ENCODE measurements at places on chromosomes 11 and 22.

- DNase-seq: peak; percentile 82
Measured at GRCh38 chr11:113048820-113049768, 87.9 kb downstream of the NCAM1 start.

GRCh38 chr11:73059915-73060314, 82.2 kb downstream of the FCHSD2 start:
- DNase-seq: no peak

- peak; percentile 33 for DNase-seq
Measured at GRCh38 chr11:116605543-116606459, 167.0 kb downstream of the BUD13 start.

DNA sequence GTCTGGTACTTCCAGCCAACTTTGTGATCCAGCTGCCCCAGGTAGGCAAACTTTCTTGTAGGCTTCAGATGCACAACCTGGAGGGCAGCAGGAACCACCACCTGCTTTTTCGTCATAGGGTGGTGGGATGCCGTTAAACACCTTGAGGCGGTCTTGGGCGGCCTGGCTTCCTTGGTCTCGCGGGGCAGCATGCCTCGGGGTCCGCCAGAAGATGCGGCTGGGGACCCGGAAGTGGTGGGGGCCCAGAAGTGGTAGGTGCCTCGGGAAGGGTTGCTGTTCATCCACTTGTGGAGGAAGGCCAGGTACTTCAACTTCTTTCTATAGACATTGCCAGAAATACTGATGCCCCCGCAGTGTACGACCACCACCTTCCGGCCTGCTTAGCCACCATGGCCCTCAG, 13.3 kb downstream of the DUSP18 start:
- no peak for DNase-seq

GRCh38 chr11:31414338-31414737, 44.7 kb downstream of the DNAJC24 start:
- DNase-seq: no peak

GRCh38 chr11:1639102-1639620, 9.6 kb downstream of the KRTAP5-5 start:
- no peak for DNase-seq

DNA sequence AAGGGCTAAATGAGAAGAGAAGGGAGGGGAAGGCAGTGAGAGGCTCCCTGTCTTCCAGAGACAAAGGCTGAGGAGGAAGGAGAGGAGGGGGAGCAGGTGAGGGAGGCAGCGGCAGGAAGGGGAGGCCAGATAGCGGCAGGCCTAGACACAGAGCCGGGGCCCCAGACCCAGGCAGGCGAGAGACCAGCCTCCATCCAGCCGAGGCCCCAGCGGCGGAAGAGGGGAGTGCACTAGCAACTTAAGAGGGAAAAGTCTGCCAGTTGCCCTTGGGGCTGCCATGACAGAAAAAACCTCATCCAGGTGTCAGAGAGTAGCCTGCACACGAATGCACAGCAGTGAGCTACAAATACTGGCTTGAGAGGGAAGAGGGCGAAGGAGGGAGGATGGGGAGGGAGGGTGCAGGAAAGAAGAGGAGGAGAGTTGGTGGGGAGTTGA, 46.7 kb downstream of the IGLL1 start:
- DNase-seq: no peak

GRCh38 chr11:134266841-134267251, 9.3 kb upstream of the GLB1L3 start:
- DNase-seq: no peak

GRCh38 chr11:76939219-76939631, 78.5 kb downstream of the ACER3 start:
- DNase-seq: no peak

DNA sequence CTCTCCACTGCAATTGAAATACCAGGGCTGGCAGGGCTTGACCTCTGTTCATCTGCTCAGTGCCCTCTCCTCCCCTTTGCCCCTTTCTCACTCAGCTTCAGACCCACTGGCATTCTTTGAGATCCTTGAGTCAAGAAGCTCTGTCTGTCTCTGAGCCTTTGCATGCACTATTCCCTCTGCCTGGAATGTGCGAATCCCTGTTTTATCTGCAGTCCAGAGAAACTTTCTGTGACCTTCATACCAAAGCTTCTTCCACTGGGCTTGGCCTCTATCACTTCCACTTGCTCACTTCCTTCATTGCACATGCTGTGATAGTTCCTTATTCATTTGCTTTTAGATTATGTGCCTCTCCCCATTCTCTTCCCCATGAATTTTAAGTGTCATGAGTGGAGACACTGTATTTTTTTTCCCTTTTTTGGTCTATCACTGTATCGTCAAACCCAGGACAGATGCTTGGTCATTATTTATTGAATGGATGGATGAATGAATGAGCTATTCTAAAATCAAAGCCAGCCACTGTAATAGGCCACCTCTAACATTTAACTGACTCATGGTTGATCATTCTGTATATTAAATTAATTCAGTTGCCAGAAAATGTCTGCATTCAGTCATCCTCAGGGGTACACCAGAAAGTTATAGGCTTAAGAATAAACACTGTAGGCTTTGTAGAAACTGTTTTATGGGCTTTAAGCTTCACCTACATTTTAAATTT, 88.7 kb upstream of the TIMP3 start:
- DNase-seq: no peak

DNA sequence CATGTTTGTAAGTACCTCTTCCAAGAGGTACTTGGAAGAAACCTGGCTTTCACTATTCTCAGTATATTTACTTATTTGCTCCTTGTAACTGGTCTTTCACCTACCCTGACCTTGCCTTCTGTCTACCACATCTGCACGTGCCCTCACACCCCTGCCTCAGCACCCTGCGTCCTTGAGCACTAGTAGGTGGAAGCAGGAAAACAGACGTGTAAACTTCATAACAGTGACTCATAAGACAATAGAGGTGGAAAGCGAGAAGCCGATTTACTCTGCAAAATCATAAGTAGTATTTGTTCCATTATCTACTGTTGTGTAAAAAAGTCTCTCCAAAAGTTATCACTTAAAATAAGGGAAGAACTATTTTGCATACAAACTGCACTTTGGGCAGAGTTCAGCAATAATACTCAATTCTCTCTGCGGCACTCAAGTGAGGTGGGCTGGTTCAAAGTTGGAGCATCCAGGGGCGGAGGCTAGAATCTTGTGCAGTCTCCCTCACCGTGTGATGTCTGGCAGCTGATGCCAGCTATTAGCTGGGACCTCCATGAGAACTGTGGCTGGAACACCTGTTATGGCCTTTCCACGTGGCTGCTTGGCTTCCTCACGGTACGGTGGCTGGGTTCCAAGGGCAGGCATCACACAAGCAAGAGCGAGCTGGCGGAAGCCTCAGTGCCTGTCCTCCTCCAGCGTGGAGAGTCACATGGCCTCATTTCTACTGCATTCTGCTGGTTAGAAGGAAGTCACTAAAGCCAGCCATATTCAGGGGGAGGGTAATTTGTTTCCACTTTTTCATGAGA, 30.4 kb downstream of the PACS1 start:
- peak; percentile 52 for DNase-seq

DNA sequence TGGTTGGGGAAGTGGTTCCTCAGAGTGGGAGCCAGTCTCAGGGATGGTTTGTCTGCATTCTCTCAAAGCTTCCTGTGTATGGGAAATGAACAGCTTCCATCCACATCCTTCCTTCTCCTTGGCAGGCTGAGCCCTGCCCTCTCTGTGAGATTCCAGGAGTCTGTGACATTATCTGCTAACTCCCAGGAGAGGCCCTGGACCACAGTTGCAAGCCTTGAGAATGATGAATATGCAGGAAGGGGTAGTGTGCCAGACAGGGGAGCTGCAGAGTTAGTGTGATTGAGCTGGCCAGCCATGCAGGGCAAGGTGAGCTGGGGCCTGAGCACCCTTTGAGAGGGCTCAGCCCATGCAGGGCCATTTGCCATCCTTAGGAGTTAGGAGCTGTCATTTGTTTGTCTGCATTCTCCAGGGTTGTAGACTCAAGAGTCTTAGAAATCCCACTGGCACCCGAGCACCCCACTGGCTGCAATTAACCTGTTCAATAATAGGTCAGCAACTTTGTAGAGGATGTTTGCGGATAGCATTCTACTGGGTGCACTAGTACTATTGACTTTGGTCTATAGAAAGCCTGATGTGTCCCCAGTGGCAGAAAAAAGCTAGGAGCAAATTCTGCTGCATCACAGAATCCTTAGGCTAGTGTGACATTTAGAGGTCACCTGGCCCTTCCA, 299.0 kb upstream of the CADM1 start:
- no peak for DNase-seq

DNA sequence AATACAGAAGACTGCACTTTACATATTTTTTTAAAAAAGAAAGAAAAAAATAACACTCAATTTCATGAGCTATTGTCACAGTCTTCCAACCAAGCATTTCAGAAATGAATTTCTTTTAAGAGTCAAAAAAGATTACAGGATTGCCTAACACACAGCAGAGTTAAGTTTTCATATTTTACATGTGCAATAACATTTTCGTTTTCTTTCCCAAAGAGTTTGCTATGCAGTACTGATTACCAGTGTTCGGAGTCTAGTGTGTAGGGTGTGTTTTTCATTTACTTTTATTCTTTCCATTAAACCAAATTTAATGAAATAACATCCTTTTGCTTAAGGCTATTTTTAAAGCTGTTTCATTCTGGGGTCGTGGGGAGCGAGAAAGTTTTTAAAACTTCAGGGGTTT, 53.2 kb downstream of the MN1 start:
- no peak for DNase-seq

GRCh38 chr11:122734848-122735496, 79.5 kb downstream of the UBASH3B start:
- DNase-seq: no peak

DNA sequence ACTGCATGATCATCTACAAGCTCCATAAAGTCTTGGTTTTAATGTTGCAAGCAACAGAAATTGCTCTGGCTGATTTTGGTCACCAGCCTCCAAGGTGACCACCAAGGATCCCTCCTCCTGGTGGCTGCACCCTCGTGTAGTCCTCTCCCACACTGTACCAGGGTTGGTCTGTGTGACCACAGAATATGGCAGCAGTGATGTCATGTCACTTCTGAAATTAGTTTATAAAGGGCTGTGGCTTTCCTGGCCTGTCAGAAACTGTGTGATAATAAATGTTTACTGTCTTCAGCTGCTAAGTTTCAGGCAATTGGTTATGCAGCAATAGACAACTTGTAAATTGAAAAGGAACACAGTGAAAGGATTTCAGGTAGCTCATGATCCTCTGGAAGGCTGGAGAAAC, 5.3 kb upstream of the PRDM11 start:
- DNase-seq: no peak

GRCh38 chr11:75946531-75947530, 131.8 kb downstream of the UVRAG start:
- DNase-seq: no peak

- DNase-seq: no peak
Measured at GRCh38 chr11:9493492-9493891, 32.7 kb downstream of the ZNF143 start.

- no peak for DNase-seq
Measured at GRCh38 chr11:109422870-109423465, 978 bp downstream of the C11orf87 start.

GRCh38 chr11:6642957-6643356, 12.7 kb downstream of the DCHS1 start:
- no peak for DNase-seq

DNA sequence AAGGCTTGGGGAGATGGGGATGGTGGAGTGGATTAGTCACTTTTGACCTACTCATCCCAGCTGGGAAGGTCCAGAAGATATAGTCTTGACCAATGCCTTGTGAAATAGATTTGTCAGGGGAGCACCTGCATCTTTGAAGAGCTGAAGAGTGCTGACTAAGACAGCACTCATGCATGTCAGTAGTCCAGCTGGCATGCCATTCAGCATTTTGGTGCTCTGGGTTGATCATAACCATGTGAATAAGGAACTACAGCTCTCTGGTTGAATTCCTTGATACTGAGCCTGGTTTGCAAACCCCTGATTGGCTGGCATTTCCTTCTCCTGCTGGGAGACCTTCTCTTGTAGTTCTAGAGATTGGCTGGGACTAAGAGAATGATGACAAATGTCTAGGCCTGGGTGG, 106.8 kb upstream of the ALX4 start:
- DNase-seq: peak; percentile 39

DNA sequence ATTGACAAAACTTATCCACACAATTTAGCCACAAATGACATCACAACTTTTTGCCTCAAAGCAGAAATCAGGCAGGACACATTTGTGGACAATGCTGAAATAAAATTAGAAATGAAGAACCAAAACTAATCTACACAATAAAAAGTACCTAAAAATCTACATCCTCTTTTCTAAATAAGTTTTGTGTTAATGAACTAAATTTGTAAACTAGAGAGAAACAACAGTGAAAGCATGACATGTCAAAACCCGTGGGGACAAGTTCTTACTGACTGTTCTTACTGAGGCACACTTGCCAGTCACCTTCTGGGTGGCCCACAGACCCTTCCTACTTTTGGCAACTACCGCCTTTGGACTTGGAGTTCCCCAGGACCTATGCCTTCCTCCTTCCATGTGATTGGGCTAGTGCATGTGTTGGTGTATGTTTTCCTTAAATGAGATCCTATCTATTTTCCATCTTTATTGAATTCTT, 60.7 kb upstream of the MUC15 start:
- DNase-seq: no peak

DNA sequence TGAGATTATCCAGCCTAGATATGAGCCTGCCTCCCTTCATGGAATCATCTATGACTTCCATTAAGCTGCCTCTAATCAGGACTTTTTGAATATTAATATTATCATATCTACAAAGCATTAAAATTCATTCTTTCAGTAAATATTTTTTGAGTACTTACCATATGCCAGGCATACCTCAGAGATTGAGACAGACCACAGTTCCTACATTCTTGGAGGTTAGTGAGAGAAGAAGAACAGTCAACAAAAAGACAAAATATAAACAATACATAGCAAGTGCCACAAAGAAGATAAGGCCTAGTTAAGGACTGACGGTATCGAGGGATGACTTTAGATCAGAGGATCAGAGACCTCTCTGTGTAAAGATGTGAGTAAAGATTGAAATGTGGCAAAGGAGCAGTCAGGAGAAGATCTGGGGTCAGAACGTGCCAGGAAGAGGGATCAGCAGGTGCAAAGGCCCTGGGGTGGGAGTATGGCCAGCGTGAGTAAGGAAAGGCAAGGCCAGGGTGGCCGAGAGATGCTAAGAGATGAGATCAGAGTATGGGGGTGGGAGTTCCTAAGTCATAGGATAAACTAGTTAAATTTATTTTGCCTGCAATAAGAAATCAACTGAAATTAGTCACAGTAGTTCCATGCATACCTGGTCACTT, 15.4 kb downstream of the SLC35C1 start:
- DNase-seq: no peak

DNA sequence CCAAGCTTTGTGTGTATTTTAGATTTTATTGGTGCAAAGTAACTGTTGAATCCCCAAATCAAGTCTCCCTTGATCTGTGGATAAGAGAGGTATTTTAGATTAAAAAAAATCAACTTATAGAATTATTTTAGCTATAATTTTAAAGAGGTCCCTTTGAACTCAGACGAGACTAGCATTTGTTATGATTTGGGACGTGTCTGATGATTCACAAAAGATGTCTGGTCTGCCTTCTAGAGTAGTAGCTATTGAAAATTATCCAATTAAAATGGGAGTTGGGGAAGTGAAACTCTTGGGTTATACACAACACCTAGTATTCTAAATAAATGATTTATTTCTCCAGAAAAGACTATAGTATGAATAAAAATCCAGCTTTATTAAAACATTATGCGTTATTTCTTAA, 227.9 kb upstream of the GRIA4 start:
- no peak for DNase-seq

GRCh38 chr11:20770414-20770946, 101.1 kb downstream of the NELL1 start:
- DNase-seq: no peak

Data from kidney glomerular epithelial cell (primary cell).